Effector memory CD4-positive, alpha-beta T cell (primary cell): ENCODE measurements at places on chromosomes 5 and 9.

GRCh38 chr9:87479801-87480201, 17.9 kb upstream of the DAPK1 start:
- no peak for DNase-seq

DNA sequence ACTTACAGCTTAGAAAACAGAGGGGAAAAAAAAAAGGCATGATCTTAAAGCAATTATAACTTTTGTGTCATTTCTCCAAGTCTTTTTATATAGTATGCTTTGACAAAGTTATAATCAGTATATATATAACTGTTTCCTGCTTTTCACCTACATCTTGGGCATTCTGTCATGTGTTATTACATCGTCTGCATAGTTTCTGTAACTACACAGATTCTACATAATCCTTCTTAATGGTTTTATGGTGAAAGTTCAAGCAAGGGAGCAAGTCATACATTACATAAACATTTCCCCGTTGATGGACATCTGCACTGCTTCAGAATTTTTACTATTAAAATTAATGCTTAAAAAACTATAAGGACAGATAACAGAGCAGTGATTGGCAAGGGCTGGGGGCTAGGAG, 12.1 kb downstream of the FEM1C start:
- no peak for DNase-seq

DNA sequence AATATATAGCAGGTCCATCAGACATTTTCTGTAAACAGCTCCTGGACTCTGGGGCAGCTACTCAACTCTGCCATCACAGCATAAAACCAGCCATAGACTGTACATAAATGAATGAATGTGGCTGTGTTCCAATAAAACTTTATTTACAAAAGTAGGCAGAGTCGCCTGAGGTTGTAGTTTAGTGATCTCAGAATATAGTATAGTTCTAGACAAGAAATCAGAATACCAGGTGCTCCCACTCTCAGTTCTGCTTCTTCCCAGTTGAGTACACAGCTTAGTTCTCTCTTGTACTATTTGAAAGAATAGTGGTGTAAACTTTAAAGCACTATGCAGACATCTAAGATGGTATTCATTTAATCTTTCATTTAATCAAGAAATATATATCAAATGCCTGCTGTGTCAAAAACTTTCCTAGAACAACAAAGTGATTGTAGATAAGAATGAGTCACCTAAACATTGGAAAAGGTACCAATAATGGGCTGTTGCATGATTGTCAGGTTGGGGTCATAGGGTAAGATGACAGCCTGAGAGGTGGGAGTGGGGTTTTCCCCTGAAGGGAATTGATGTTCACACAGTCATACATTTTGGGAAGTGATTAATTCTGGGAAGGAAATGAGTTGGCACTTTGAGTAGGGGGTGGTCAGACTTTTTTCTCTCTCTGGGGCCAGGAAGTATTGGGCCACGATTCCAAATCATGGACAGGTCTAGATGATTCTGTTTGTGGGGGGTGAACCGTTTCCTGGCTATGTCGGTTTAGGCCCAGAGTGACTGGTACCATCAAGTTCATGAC, 37.0 kb downstream of the TNFSF8 start:
- no peak for DNase-seq

- no peak for DNase-seq
Measured at GRCh38 chr9:37324261-37324683, 98.2 kb upstream of the GRHPR start.

DNA sequence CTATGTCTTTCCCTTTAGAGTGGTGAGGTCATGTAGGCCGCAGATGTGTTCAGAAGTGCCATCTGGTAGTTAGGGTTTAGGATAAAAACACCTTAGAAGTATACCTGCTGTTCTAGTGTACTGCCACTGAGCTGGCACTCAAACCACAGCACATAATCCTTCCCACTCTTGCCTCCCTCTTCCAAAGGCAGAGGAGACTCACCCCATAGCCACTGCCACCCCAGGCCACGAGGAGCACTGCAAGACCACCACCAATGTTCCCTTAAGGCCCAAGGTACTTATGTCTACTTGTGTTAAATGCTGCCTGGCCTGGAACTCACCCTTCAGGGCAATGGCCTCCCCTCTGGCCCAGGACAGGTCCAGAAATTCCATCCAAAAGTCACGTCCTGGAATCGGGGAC, 379.5 kb upstream of the EDIL3 start:
- no peak for DNase-seq

GRCh38 chr9:124735121-124735520, 36.0 kb downstream of the NR6A1 start:
- no peak for DNase-seq

- DNase-seq: no peak
Measured at GRCh38 chr5:160188141-160189015, 40.9 kb upstream of the FABP6 start.

DNA sequence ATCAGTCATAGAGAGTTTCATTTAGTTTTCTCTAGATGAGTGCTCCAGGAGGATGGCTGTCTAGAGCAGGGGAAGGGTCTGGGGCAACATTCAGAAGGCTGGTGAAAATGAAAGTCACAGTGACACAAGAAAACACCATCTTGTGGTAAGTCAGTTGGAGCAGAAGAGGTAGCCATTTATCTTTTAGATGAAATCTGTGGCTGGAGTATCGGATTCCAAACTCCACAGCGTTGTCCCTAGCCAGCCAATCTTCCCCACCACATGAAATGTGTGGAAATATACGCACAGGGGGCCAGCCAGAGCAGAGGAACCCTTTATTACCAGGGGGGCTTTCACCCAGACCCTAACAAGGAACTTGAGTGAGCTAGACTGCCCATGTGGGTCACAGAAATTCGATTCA, 15.9 kb upstream of the TNFAIP8 start:
- DNase-seq: no peak

- DNase-seq: no peak
Measured at GRCh38 chr5:141476132-141476911, 556 bp downstream of the PCDHGC3 start.

DNA sequence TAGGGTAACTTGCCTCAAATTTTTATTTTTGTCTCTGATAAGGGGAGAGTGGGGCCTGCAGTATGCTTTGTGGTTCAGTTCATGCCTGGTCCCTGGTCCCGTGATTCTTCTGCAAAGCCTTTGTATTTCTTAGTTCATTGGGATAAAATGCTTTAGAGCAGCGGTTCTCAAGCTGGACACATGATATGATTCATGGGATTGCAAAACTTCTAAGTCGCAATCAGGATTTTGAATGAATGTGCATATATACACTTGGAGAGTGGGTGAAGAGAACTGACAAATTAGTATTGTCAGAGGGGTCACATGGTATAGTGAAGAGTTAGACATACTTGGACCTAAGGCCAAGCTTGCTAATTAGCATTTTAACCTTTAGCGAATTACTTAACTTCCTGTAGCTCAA, 265.4 kb upstream of the KLF9 start:
- no peak for DNase-seq

GRCh38 chr9:69168709-69169217, 5.3 kb upstream of the TJP2 start:
- DNase-seq: no peak

DNA sequence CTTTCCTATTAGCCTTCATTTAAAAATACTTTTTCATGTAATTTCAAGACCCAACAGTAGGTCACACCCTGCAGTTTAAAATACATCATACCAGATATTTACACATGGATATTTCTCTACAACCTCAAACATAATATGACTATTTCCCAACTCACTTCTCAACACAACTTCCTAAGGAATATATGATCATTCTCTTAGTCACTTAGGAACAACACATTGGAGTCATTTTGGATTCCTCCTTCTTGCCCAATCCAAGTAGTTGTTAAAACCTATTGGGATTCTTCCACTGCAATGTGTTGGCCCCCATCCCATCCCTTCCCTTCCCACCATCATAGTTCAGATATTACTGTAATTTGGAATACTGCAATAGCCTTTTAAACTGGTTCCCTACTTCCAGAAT, 145.5 kb downstream of the DCP2 start:
- no peak for DNase-seq

DNA sequence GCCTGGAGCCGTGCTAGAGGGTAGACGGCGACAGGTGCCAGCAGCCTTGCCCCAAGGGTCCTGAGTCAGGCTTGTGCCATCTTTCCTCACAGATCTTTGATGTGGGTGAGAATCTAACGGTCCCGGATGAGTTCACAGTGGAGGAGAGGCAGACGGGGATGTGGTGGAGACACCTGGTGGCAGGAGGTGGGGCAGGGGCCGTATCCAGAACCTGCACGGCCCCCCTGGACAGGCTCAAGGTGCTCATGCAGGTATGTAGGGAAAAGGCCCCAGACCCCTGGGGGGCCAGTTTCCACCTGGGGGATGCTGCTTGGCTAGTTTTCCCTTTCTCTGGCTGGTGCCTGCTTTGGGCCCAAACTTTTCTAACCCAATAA, 24.0 kb downstream of the PTGES2 start:
- no peak for DNase-seq

- no peak for DNase-seq
Measured at GRCh38 chr9:109307380-109308240, 13.2 kb downstream of the EPB41L4B start.

DNA sequence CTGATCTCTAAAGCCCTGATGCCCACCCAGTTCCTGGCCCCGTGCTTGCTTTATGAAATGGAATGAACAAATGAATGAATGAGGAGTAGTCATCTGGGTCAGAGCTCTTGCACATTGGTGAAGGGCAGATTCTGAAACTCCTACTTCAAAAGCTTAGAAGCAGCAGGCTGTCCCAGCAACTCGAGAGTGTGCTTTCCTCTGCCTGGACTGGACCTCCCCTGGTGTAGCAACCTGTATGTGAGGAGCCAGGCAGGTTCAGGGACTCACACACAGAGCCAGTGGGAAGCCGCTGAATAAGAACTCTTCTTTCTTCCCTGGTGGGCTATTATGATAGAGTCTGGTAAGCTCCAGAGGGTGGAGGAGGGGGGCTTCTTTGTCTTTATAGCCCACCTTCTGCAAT, 396.4 kb downstream of the CDK5RAP2 start:
- DNase-seq: no peak
